ENCODE measurements at places on chromosomes 3 and 15.

GRCh38 chr3:194225418-194225812 lies 89.5 kb downstream of the HES1 start:
- DNase-seq: no peak

- peak; percentile 9 for DNase-seq
These were observed 67.3 kb upstream of the EIF1B start for GRCh38 chr3:40242216-40242615.

DNA sequence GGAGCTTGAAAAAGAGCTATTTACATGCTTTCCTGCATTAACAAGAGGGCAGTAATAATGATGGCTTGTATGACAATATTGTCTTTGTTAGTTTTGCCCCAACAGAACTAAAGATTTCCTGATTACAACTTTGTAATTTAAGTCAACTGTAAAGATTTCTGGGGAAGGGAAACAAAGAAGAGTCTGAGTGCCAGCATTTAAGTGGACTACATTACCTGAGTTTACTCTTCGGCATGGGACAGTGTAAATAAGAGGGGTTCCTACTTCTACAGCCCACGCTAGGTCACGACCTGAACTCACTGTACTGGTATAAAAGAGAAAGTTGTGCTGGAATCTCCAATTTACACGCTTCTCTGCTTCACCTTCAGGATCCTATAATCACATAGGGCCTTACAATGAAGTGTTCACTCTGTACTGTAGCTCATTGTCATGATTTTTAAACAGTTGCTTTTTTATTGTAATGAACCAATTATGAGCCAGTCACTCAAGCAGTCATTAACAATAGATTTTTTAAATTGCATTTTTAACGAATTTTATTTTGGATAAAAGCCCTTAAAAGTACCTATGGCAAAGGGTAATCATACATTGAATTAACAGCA lies 39.6 kb downstream of the DPH6 start:
- DNase-seq: no peak

DNA sequence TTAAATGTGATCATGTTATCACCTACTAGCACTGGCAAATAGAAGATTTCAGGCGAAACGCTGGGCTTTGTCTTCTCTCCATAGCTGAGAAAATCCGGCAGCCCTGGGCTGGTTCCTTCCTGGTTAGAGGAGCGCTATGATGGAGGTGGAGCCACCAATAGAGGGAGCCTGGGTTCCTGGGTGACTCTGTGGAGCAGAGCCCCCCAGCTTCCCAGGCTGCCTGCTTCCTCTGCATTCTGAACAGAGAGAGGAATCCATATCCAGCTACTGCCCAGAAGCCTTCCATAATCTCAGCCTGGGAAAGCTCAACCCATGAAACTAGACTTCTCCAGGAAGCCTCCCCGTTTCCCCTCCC lies 32.6 kb upstream of the IQSEC1 start:
- no peak for DNase-seq

- DNase-seq: no peak
These were observed 19.5 kb downstream of the SIAH2 start for GRCh38 chr3:150743508-150743907.

DNA sequence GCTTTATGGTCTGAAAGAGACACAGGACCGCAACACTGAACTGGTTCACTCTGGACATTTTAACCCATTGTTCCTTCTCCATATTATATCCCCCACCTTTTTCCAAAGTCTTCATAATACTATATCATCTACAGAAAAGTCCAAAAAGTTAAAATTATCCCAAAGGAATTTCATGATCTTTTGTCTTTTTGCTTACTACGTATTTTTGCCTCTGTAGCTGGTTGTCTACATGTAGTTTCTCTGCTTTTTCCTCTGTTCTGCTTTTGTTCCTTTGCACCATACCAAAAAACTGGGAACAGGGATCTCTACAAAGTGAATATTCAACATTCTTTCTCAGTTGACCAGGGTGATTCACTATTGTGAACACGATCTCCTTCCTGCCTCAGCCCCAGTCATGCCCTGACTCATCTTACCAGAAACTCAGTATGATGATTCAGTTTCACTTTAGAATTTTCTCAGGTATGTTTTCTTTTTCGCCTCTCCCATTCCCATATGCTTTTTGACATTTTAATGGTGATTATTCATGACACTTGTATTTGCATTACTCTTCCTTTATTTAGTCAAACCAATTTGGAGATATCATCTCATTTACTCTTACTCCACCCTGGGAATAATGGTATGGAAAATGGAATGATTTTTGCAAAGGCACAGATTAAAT lies 14.5 kb downstream of the EMC4 start:
- DNase-seq: no peak

DNA sequence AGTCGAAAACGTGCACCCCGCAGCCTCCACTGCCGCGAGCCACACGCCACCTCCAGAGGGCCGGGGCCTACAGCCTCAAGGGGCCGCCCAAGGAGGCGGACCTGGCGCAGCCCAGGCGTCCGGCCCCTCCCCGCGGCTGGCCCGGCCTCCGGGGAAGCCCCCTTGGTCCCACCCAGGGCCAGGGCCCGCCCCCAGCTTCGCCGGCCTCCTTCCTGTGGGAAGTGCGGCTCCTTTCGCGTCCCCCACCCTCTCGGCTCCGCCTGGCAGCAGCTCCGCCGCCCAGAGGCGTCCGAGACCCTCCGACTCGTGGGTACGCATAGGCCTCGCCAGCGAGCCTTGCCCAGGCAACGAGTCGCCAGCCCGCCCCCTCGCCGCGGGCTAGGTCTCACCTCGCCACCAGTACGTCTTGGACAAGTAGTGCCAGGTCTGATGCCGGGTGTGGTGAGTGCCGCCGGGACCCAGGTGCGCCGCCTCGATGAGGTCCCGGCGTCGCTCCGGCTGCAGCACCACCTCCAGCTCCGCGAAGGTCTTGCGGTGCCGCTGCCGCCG lies 642 bp downstream of the ZBTB11 start:
- peak; percentile 90 for DNase-seq

DNA sequence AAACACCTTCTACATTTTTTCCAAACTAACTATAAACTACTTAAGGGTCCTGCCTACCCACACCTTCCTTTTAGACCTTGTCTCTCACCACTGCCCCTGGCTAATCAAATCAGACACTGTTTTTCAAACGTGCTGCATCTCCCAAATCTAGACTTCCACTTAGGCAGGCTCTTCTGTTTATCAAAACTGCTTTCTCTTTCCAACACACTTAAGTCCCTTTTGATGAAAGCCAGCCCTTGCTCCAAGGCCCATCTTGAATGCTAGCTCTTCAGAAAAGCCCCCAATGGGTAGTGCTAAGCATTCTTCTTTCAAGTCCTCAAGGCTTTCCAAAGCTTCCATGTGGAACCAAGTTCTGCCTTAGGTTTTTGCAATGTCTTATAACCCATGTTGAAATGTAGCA lies 888.3 kb downstream of the TUSC7 start:
- DNase-seq: no peak

GRCh38 chr3:187161556-187161955 lies 22.3 kb upstream of the RPL39L start:
- DNase-seq: no peak

DNA sequence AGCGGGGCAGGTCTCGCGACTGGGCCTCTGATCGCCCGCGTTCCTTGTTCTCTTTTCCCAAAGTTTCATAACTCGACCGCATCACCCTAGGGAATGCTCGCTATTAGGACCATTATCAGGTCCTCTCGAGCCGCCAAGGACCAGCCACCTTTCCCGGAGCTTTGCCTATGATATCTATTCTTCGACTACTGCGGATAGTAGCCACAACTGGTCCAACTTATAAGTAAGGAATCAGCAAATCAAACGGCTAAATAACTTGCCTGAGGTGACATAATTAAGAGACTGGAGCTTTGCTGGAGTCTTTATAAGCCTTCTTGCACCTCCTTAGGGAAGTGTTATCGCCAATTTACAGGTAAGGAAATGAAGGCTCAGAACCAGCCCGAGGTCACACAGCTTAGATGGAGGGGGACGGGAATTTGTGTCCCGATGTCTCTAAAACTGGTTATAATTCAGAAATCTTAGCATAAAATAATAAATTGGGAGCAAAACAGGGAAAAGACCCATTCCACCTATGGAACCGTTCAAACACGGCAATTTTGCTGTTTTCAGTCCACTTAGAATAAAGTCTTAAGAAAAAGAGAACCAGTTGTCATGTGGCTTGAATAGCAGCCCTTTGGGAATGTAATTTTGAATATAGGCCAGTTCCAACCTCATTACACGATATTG lies 479 bp upstream of the PLD1 start:
- no peak for DNase-seq

DNA sequence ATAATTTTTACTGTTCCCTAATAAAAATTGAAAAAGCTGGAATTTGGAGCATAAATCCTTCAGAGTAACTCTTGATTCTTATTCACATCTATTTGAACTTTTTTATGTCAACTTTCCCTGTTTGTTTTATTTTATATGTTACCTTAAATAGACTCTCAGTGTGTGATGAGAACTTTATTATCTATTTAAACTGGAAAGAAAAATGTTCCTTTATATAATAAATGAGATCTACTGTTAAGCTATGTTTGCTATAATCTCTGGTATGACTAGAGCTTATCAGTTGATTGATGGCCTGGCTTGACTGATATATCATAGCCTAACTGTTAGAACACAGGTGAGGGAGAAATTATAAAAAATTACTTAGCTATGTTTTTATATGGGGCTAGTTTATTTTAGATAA lies 330.6 kb upstream of the EPHA6 start:
- no peak for DNase-seq

DNA sequence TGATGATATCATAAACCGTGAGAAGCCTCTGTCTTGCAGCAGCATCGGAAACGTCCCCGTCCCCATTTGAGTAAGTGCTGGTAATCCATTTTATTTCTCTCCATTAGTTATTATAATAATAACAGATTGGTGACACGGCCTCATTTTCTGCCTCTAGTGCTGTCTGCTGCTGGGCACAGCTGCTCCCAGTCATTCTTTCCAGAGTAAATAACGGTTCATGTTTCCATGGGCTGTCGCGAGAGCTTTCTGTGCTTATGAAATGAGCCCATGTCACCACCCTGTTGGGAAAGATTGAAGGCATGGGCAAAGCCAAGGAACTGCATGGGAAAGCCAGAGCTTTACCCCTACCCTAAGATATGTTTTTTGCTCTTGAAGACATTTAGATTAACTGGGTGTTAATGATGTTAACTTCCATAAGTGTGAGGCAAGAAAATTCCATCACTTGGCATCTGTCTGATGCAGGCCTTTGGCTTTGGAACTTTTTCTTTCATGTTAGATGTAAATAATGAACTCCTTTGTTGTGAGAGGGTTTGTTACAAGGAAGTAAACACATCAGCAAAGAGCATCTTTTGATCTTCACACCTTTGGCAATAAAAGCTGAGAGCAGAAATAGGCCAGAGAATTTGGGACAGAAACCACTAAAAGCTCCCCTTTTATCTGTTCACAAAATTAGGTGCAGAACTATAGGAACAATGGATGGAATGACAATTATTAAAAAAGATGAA lies 141.8 kb downstream of the FILIP1L start:
- DNase-seq: no peak

DNA sequence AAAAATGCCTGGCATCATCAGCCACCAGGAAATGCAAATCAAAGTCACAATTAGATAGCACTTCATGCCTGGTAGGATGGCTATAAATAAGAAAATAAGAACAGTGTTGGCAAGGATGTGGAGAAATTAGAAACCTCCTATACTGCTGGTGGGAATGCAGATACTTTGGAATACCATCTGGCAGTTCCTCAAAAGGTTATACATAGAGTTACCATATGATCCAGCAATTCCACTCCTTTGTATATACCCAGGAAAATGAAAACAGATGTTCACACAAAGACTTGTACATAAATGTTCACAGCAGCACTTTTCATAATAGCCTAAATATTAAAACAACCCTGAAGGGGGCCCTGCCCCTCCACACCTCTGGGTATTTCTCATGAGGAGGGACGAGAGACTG lies 13.7 kb downstream of the ACSBG1 start:
- no peak for DNase-seq

DNA sequence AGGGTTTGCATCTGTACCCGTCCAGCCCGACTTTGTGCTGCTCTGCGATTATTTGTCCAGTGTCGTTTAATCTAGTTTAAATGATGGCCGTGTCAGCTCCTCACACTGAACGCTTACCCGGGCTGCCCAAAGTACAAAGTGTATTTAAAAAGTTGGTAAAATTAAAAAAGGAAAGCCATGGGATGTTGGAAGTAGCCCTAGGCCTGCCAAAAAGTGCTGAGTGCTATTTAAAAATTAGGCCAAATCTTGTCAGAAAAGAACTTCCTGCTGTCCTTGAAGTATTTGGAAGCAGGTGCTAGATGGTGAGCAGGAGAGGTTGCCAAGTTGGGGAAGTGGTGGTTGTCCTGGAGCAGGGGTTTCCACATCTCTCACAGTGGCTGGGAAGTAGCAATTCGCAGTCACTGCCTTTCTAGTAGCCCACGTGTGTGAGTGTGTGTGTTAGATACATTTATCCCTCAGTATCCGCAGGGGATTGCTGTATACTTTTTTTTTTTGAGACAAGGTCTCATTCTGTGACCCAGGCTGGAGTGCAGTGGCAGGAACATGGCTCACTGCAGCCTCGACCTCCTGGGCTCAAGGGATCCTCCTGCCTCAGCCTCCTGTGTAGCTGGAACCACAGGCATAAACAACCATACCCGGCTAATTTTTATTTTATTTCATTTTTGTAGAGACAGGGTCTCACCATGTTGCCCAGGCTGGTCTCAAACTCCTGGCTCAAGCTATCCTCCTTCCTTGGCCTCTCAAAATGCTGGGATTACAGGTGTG lies 664 bp downstream of the PPCDC start:
- DNase-seq: peak; percentile 42

DNA sequence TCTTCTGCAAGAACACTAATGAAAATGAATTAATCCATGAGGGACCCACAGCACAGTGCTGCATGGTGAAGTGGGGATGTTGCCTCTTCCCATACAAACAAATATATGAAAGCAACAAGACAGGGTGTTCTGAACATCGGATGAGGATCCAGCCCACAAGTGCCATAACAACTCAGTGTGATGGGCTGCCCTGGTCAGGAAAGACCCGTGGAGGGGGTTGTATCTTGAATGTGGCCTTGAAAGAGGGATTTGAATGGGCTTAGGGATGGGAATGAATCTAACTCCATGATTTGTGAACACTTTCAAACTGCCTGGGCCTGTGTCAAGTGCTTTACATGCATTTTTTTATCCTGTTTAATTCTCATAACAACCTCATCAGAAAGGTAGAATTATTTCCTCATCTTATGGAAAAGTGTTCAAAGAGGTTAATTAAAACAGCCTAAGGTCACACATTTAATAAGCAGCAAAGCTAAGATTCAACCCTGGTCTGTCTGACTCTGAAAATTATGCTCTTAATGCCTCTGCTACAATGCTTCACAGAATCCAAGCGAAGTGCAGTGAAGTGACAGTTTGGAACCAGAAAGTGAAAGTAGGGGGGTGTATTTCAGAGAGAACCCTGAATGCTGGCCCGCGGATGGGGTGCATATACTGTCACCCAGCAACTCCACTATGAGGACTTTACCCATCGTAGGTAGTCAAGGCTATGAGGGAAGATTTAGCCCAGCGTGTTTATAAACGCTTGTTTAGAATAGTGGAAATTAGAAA lies 65.6 kb upstream of the HEG1 start:
- no peak for DNase-seq

GRCh38 chr15:75107516-75107907 lies 84.1 kb downstream of the PPCDC start:
- DNase-seq: no peak
